Smooth muscle cell of the umbilical artery (primary cell): ENCODE measurements at places on chromosomes 4 and X. TPM values are rescaled to one million over a fixed set of nuclear protein-coding genes. Genes with fewer than 3 reads are reported as not detected.

PLP1 gene
- not detected in 2 replicates for total RNA-seq

SLC16A2 gene
- total RNA-seq: 13.1 and 14.3 TPM in 2 replicates

CCDC158 gene
- total RNA-seq: under 0.01 and 0.23 TPM in 2 replicates

PDGFRA gene
- 82.1 and 263 TPM in 2 replicates for total RNA-seq

BEX1 gene
- 0.89 and 3.8 TPM in 2 replicates for total RNA-seq

GRIA3 gene
- total RNA-seq: 25.1 and 25.8 TPM in 2 replicates

SERTM2 gene
- 0.05 and 1.5 TPM in 2 replicates for total RNA-seq

AMMECR1 gene
- total RNA-seq: 8.6 and 13.8 TPM in 2 replicates

ENPEP gene
- total RNA-seq: 0.30 and 3.1 TPM in 2 replicates

REST gene
- 34.1 and 52.3 TPM in 2 replicates for total RNA-seq

ALAS2 gene
- total RNA-seq: not detected in 2 replicates

MCUB gene
- 5.0 and 32.7 TPM in 2 replicates for total RNA-seq

COL4A5 gene
- total RNA-seq: 126 and 152 TPM in 2 replicates

APOO gene
- 8.3 and 9.8 TPM in 2 replicates for total RNA-seq

CXCL3 gene
- total RNA-seq: 6.5 and 11.9 TPM in 2 replicates

SYTL4 gene
- 6.7 and 35.9 TPM in 2 replicates for total RNA-seq

PLAC8 gene
- not detected in 2 replicates for total RNA-seq

GAGE13 gene
- not detected in 2 replicates for total RNA-seq

AIFM1 gene
- 18.1 and 23.7 TPM in 2 replicates for total RNA-seq

EGFL6 gene
- not detected in 2 replicates for total RNA-seq

FRMPD3 gene
- not detected in 2 replicates for total RNA-seq

NAA11 gene
- total RNA-seq: not detected in 2 replicates

MAGEC1 gene
- not detected in 2 replicates for total RNA-seq
